ENCODE measurements at places on chromosomes 2 and 18.

- no peak for DNase-seq
These were observed 58.5 kb downstream of the ROCK1 start for GRCh38 chr18:21053127-21053526.

GRCh38 chr2:240919161-240919781 is 13.1 kb downstream of the CROCC2 start:
- no peak for DNase-seq

DNA sequence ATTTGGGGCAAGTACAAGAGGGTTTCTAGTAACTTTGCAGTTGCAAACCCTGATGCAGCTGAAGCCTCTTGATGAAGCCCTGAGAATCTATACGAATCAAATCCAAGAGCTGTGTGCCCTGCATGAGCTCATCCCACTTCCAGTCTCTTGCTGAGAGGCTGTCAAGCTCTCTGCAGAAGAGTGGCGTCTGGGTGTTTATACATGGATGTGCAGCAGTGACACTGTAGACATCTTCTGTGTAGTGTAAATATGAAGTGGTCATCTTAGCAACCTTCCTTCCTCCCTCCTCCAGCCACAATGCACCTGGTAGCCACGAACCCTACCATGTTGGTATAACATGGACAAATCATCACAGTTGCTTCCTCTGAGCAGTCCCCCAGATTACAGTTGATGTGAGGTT is 18.4 kb upstream of the KIAA2012 start:
- DNase-seq, result no peak

DNA sequence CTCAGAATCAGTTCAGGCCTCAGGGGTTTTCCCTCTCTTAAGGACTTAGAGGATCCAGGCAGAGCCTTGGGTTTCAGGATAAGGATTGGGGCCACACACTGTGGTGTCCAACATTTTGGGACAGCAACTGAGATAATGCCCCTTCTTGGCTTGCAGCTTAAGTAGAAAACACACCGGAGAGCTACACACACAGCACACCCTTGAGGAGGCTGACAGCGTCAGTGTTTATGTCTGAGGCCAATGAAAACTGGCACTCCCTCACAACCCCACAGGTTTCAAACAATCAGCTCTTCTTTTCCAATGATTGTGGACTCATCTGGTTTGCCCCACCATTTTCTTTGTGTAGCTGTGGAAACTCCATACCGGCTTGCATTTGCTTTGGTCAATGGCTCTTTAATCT is 257.7 kb downstream of the CDCA7 start:
- DNase-seq, result no peak

DNA sequence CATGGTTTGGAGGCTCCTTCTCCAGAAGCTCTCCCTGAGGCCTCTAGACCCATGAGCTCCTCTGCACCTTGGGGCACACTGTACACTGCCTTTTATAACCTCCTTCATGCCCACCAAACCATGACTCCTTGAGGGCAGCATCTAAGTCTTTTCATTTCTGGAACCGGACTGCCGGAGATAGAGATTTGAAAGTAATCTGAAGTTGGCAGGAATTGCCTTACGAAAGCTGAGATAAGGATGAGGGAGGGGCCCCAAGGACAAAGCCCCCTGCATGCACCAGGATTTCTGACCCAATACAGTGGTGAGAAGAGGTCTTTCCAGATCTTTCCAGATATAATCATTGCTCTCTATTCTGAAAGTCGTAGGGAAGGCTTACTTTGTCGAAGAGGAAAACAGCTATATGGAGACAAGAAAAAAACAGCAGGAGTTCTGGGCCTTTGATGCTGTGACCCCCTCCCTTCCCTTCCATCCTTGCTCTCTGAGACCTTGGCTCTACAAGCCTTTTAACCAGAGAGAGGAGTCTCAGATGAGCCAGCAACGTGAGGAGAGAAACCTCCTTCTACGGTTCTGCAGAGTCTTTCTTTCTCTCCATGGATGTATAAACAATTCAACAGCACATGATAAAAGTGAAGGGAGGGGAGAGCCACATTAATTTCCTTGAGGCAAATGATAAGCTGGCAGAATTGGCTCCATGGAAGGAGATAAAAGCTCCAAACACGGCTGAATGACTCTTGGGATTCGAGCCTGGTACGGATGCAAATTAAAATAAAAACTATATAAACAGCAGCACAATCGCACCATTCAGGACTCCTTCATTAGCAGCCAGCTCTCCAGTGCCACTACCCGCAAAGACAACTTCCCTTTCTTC is 88.0 kb upstream of the RTN4 start:
- DNase-seq, result no peak

DNA sequence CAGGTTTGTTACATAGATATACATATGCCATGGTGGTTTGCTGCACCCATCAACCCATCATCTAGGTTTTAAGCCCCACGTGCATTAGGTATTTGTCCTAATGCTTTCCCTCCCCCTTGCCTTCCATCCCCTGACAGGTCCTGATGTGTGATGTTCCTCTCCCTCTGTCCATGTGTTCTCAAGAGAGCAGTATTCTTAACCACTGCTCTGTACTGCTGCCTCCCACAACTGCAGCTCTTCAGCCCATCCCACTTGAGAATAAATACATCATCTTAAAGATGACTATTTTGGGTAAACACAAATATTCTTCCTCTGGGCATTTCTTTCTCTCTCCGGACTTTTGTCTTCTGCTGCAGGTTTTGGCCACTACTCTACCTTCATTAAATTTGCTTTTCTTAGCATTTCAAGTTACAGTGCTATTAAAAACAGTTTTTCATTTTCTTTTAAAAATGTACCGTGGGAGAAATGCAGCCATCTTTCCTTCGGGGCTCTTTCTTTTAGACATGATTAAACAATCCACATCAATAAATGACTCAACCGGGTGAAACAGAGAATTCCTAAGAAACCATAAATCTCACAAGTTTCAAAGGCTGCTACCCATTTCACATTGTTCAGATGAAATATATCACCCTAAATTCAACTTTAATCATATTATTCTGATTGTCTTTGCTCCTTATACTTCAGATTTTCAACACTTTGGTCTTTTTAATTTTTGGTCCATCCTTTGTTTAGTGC is 323.4 kb downstream of the GALNT13 start:
- DNase-seq, result no peak

Measured in H1 (cell line).